Stimulated activated CD4-positive, alpha-beta T cell treated with anti-CD3 and anti-CD28 coated beads, TNF-alpha, amount 100 ng/mL, for 1 hour (primary cell): ENCODE measurements at places on chromosomes 2 and 18.

GRCh38 chr2:72233211-72233610 is 85.5 kb upstream of the CYP26B1 start:
- no peak for DNase-seq

GRCh38 chr2:210961249-210961648 is 404.9 kb downstream of the CPS1 start:
- no peak for DNase-seq

DNA sequence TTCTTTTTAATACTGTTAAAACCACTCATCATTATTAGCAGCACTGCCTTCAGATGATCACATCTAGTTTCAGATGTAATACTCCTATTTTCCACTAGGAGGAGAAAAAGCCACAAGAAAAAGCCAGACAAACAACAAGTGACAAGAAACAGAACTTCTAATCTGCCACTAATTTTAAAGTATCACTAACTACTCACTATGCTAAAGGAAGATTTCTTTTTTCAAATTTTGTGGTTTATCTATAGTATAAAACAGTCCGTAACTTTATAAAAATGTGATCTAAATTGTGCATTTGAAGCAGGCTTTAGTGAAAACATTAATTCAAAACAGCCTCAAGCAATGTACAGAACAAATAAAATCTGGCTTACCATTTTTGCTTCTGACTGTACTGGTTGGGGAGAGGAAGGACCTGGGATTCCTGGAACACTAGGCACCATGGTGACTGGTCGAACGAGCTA is 56.8 kb downstream of the ATF2 start:
- no peak for DNase-seq

GRCh38 chr18:32072321-32072720 is 19.4 kb upstream of the RNF138 start:
- DNase-seq, result no peak

- no peak for DNase-seq
These were observed 325.0 kb downstream of the ARL6IP6 start for GRCh38 chr2:153043385-153043784.

- no peak for DNase-seq
These were observed 26.5 kb downstream of the LYPD6B start for GRCh38 chr2:149064856-149065630.

GRCh38 chr18:63120620-63121019 is 198.9 kb downstream of the BCL2 start:
- no peak for DNase-seq

GRCh38 chr2:192243488-192243887 is 48.8 kb upstream of the TMEFF2 start:
- DNase-seq, result no peak

DNA sequence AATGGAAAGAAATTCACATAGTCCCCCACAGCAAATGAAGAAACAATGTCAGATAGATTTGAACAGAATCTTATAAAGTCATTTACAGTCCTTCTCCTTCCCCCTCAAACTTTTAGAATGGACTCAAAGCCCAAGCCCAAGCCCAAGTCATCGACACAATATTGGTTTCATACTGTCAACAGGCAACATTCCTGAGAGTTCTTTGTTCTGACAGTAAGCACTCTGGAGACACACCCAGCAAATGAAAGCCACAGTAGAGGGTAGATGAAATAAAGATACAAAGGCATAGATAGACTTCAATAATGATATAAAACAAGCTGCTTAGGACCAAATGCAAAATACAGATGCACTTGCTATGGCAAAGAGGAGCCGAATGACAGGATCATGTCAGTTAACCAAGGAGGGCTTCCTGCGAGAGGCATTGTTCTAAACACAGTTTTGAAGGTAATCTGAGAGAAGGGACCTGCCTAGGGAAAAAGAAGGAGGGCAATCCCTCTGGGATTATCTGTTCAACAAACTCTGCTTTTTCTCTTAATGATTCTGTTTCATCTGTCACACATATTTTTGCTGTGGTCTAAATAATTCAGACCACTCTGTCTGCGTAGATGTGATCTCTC is 97.1 kb upstream of the MAP4K3 start:
- DNase-seq, result no peak

- no peak for DNase-seq
These were observed 49.5 kb upstream of the REL start for GRCh38 chr2:60831921-60832320.

- DNase-seq, result no peak
These were observed 77.9 kb downstream of the EIPR1 start for GRCh38 chr2:3299703-3300102.

- no peak for DNase-seq
These were observed 5.2 kb downstream of the COPS8 start for GRCh38 chr2:237090906-237091305.

- no peak for DNase-seq
These were observed 32.9 kb downstream of the TPRKB start for GRCh38 chr2:73704285-73704684.

GRCh38 chr2:172366596-172367150 is 60.7 kb upstream of the ITGA6 start:
- no peak for DNase-seq

GRCh38 chr2:111710085-111710484 is 173.9 kb downstream of the ANAPC1 start:
- no peak for DNase-seq

DNA sequence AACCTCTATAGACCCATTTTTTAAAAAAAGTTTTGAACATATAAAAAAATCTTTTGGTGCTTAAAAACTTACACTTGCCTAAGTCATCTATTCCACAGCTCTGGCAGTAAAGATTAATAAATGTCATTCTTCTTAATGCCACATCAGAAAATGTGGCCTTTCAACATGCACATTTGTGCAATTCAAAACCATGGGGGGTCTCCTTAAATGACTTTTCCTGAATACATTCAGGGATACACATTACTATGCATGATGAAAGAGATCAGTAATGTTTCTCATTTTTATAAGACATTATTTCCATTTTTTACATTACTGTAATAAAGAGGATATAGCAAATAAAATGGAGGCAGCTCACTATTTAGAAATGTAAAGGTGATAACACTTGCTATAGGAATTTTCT is 142.3 kb downstream of the RBM43 start:
- DNase-seq, result no peak

- DNase-seq, result no peak
These were observed 1.6 kb upstream of the CSRNP3 start for GRCh38 chr2:165467921-165468320.

DNA sequence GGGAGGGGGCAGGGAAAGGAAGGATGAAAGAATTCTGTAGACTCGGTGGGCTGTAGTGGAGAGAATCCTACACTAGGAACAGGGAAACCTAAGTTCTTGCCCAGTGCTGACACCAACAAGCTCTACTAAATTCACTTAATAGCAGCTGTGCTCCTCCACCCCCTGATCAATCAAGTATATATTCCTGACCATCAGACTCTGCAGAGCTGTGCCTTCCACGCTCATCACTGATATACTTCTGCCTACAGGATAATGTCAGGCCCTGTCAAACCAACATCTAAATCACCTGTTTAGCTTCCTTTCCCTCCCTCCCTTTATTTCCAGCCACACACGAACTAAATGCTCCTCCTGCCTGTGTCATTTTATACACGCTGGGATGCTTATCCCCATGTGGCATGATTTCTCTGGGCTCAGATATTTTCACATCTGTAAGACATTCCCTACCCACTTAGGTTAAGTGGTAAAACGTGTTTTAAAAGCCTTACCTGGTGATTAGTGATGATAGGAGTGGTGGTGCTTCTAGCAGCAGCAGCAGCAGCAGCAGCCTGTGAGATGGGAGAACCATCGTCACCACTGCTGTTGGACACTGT is 301.9 kb downstream of the LRRTM1 start:
- no peak for DNase-seq

DNA sequence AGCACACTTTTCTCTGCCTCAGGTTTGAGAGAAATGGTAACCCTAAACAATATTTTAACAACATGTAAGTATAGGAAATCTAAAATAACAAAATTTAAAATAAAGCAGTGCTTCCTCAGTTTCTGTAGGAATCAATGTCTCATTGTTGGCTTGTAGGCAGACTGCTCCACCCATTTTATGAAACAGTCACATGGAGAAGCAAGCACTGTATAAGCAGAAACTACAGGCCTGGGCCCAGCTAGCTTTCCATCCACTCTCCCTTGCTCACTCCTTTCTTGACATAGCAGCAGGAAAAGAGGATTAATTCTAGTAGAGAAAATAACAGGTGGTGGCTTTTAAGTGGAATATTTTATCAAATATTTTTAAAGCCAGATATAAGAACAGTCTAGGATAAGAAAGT is 97.2 kb downstream of the PLEKHM3 start:
- DNase-seq, result no peak
